ENCODE measurements at places on chromosomes 3 and 15.
A peak's percentile ranks its signal among the peaks of the same experiment; 100 is the strongest.

DNA sequence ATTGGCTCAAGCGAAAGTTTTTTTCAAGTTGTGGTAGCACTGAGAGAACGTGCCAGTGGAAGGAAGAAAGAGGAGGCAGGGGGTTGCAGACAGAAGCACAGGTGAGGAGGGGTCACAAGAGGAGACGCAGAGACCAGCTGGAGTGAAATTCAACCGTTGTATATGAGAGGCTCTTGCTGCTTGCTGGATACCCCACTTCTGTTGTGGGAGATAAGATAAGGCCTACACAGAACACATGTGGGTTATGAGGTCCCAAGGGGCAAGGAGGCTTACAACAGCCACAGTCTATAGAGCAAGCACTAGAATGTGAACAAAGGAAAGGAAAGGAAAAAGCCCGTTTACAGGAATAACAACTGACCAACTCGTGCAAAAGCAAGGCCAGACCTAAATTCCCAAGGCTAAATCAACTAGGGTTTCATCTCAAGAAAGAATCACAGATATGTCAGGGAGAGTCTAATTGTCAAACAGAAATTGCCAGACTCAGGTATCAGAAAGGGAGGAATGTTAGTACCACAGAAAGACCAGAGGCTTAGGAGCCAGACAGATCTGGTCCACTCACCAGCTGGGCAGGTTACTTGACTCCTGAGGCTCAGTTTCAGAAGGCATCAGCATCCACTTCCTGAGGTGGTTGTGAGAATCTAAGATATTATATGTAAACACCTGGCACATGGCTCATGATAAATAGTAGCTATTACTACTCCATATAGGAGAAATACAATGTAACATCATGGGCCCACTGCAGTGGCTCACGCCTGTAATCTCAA is 60.9 kb downstream of the MSL2 start:
- no peak for DNase-seq

DNA sequence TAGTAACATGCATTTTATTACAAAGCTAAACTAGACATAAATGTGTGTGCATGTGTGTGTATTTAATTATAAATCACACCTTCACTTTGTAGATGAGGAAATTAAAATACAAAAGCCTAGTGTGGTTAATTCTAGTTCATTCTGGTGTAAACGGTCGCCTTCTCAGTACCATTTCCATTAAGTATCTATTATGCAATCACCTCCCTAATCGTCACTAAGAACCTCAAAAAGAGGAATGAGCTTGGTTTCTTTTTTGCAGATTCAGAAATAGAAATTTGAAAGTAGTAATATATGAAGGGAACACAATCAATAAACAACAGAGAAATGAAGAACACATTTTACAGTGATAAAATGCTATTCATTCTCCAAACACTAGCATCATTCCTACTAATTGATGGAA is 233.2 kb downstream of the ZBBX start:
- no peak for DNase-seq

DNA sequence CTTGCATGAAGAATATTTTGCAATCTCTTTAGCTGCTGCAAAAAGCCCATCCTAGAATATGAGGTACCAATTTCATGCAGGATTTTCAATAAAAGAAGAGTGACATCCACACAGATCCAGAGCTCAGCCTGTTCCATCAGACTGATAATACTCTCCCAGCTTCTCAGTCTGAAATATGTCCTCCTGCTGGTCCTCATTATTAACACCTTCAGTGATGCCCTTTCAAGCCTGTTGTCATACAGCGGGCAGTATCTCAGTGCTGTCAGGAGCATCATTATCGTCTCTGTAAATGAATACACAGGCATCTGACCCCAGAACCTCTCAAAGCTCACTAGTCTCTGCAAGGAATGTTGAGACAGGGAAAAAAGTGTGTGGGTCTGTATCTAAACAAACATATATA is 1387.8 kb downstream of the OTOL1 start:
- DNase-seq: no peak

DNA sequence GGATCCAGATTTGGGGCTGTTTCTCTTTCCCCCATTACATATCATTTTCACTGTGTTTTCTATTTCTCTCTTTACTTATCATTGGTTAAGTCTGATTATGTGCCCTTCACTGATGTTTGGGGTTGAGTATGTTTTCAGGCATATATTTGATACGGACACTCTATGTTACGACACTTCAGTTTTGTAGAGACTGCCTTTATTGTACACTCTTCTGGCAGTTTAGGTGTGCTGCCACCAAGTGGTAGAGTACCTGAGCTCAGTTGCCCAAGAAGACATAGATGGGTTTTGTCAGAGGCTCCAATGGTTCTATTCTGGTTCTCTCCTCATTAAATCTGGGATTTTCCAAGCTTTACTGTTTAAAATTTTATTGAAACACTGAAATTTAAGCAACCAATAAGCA is 255.0 kb upstream of the ROPN1 start:
- peak; percentile 32 for DNase-seq

- DNase-seq: peak; percentile 31
Observed at GRCh38 chr15:55403531-55403930, 4.6 kb downstream of the CCPG1 start.

- DNase-seq: no peak
Observed at GRCh38 chr15:35522061-35522460, 23.9 kb downstream of the DPH6 start.

GRCh38 chr3:142898346-142899213 is 9.7 kb upstream of the PCOLCE2 start:
- no peak for DNase-seq

- DNase-seq: no peak
Observed at GRCh38 chr3:46675843-46676567, 17.5 kb downstream of the ALS2CL start.

GRCh38 chr3:172635588-172635987 is 75.3 kb downstream of the NCEH1 start:
- no peak for DNase-seq

GRCh38 chr3:66738625-66739365 is 238.0 kb upstream of the LRIG1 start:
- no peak for DNase-seq

GRCh38 chr3:38004415-38005075 is 14.0 kb downstream of the VILL start:
- peak; percentile 91 for DNase-seq

DNA sequence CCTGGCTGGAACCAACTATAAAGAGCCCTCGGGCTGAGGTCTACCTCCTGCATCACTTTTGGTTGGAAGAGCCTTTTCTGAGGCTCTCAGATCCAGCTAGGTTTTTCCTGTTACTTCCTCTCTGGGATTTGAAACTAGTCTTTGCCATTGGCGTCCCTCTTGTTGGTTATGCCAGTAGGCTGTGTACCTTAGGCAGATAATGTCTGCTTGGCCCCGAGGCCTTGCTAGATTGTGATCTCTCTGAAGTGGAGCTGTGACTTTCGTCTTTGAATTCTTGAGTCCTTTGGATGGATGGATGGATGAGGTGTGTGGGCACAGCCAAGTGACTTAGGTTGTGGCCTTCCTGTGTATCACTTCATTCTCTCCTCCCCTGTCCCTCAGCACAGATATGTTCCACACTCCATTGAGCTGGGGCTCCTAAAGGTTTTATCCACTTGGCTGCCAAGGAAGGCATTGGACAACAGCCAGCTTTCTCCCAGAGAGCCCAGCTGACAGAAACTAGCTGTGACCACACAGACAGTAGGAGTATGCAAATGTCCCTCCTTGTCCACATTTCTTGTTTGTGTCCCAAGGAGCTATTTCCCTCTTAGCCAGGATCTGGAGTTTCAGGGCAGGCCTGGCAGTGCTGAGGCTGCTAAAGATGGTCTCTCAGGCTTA is 7.9 kb upstream of the DNAJC17 start:
- DNase-seq: peak; percentile 92

- DNase-seq: no peak
Observed at GRCh38 chr3:17091910-17092582, 207.3 kb downstream of the PLCL2 start.

Data from T47D (cell line).